ENCODE measurements at places on chromosomes 11 and 22. TPM values are rescaled to one million over a fixed set of nuclear protein-coding genes. Genes with fewer than 3 reads are reported as not detected.

The SYTL2 gene
- total RNA-seq, result 76.6 TPM

The IL17RA gene
- 100 TPM for total RNA-seq

The ME3 gene
- 19.2 TPM for total RNA-seq

The KIRREL3 gene
- total RNA-seq, result 1.8 TPM

The MYH9 gene
- 788 TPM for total RNA-seq

The NFAM1 gene
- total RNA-seq, result 39.1 TPM

The RAG1 gene
- 12.6 TPM for total RNA-seq

The OR2AG2 gene
- total RNA-seq, result 0.23 TPM

The DKK3 gene
- 43.5 TPM for total RNA-seq

The ZNF280A gene
- not detected for total RNA-seq

The PHOX2A gene
- total RNA-seq, result not detected

GRCh38 chr11:76623884-76624419 lies 46.6 kb downstream of the LRRC32 start:
- DNase-seq, result no peak

DNA sequence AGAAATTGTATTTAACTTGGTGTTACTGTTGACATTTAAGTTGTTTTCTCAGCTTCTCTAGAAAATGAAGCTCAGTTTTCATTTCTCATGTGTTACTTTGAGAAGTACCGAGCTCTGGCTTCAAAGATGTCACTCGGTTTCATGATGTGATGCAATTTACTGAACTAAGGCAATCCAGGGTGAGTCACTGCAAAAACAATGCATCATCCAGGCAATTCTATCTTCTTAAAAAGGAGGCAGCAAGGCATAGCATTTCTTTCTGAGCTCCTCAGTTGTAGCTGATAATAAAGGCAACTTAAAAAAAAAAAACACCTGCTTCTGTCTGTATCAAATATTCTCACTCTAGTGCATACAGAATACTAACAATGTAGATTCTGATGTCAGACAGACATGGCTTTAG lies 91.1 kb upstream of the KCNA4 start:
- no peak for DNase-seq

DNA sequence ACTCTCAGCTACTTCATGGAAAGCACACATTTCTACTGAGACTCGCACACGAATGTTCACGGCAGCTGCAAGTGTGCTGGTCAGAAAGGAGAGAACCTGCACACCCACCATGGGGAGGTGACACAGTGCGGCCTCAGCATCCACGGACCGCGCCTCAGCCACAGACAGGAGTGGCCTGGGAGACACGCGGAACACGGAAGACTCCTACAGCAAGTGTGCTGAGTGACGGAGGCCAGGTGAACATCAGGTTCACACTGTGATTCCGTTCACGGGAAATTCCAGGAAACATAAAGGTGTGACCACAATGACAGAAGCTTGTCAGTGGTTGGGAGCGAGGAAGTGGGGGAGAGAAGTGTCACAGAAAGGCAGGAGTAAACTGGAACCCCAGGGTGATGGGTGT lies 13.3 kb upstream of the MOB2 start:
- peak; percentile 33 for DNase-seq

- no peak for DNase-seq
Observed at GRCh38 chr11:12275818-12276217, 101.6 kb upstream of the PARVA start.

DNA sequence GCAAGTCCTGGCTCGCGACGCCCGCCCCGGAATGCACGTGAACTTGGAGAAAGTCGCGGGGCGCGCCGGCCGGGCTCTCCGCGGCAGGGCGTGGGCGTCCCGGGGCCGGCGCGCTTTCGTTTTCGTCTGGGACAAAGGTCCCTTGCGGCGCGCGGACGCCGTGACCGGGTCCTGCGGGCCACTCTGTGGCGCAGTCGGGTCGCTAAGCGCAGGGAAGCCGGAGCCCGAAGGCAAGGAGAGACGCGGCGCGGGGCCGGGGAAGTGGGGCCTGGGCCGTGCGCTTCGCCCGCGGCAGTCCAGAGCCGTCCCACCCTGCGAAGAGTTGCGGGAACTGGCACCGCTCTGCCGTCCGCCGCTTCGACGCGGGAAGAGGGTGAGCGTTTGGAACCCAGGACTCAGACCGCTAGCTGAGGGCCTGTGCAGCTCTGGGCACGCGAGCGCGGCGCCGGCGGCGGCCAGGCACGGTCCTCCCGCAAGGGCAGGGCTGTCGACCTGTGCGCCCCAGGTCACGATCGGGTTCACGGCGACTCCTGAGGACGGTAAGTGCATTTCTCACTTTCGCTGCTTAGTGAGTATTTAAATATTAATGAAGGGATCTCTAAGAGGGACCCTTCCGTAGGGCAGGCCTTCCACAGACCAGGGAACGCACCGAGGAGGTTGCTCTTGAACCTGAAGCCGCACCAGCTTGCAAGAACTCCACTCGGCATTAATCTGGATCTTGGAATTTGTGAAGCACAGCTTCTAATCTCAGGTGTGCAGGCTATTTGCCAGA lies 78.0 kb upstream of the PPARA start:
- peak; percentile 90 for DNase-seq

DNA sequence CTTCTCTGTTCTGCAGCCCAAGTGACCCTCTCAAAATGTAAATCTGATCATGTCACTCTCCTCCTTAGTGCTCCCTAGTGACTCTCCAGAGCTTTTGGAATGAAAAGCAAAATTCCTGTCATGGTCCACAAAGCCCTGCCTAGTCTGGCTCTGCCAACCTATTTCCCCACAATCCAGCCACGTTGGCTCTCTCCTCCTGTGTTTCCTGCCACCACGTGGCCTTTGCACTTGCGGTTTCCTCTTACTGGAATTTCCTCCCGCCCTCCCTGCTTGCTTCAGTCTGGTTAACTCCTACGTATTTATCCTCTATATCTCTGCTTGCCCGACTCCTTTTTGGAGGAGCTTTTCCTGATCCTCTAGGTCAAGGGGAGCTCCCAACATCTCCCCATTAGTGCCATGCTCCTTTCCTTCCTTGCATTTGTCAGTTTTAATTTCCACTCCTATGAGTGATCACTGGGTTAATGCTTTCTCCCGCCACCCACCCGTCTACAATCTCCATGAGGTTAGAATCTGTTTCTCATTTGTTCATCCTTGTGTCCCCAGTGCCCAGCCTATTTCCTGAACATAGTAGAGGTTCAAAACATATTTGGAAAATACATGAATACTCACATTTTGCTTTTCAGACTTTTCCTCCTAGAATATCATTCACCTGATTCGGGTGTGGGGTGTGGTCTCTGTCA lies 11.5 kb downstream of the NNMT start:
- no peak for DNase-seq

GRCh38 chr11:78715639-78716311 lies 141.1 kb upstream of the NARS2 start:
- DNase-seq, result no peak

- DNase-seq, result no peak
Observed at GRCh38 chr11:11229647-11230046, 123.4 kb downstream of the CSNK2A3 start.

DNA sequence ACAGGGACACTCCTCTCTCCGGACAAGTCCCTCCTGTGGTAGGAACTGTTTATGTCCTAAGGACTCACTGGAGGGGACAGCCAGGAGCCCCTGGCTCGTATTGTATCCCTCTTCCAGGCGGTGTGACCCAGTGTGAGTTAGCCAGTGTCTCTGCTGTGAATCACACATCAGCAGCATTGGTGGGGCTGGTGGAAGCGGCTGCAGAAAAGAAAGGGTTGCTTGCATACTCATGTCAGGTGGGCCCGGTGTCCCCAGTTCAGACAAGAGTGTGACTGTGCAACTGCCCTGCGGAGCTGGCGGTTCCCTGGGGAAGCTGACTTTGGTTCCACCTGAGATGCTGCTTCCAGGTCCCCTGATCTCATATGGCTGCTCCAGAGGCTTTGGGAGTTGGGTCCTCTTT lies 99.4 kb downstream of the ZBTB16 start:
- no peak for DNase-seq

- no peak for DNase-seq
Observed at GRCh38 chr11:34652191-34652973, 31.5 kb downstream of the EHF start.

DNA sequence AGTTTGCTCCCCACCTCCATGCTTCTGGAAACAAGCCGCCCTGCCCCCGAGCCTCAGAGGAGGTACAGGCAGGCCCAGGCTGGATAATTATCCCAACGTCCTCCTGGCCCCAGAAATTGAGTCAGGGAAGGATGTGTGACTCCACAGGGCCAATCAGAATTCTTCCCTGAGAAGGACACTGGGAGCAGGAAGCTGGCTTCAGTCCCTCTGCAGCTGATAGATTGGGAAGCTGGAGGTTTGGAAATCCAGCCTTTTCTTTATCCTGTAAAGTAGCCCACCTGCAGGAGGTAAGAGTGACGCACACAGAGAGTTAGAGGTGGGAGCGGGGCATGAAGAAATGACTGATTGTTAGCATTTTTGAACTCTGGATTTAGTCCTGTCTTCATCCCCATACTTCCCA lies 97.5 kb upstream of the CD82 start:
- DNase-seq, result no peak

DNA sequence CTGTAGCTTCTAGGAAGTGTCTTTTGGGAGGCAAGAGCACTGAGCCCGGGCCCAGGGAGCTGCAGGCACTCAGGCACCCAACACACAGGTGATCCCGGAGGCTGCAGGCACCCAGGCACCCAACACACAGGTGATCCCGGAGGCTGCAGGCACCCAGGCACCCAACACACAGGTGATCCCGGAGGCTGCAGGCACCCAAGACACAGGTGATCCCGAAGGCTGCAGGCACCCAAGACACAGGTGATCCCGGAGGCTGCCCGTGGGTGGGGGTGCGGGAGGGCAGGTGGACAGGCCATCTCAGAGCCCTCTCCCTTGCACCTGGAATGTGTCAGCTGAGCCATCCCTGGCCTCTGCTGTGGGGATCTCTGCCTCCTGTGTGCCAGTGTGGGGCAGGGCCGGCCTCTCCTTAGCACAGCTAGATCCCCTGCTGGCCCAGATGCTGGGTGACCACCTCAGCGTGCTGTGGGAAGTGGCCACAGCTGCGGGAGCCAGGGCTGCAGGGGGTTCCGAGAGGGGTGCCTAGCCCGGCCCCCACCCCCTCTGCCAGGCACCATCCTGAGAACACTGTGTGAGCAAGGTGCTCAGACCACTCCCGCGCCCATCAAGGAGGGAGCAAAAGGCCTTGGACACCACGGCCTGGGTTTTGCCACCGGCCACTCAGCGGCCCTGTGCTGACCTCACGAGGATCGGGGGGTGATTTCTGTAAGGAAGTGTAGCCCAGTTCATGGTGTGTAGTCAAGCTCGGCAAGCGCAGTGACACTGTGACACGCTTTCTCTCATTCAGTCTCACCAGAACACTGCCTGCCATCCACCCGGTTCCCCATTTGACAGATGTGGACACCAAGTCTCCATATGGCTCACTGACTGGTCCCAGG lies 14.2 kb downstream of the MRGPRG start:
- DNase-seq, result peak; percentile 71

DNA sequence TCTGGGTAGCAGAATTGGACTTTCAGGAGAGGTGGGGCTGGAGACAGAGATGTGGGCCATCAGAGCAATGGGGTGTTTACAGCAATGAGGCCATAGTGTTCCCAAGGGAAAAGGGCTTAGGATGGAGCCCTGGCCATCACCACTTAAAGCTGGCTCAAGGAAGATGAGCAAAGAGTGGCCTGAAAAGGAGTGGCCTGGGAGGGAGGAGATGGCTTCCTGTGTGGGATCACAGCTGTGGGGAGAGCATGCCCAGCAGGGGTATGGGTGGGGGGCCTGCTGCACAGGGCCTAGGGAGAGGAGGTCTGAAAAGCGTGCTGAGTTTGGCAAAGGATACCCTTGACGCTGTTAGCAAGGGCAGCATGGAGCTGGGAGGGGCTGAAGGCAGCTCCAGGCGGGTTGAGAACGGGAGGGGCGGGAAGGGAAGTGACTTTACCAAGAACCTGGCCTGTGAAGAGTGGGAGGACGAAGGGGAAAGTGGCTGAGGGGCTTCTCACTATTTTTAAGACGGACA lies 13.9 kb downstream of the LRRC32 start:
- DNase-seq, result peak; percentile 48

GRCh38 chr22:49372530-49373288 lies 455.0 kb downstream of the BRD1 start:
- DNase-seq, result peak; percentile 69

- DNase-seq, result no peak
Observed at GRCh38 chr11:95247127-95247684, 16.2 kb upstream of the SESN3 start.

DNA sequence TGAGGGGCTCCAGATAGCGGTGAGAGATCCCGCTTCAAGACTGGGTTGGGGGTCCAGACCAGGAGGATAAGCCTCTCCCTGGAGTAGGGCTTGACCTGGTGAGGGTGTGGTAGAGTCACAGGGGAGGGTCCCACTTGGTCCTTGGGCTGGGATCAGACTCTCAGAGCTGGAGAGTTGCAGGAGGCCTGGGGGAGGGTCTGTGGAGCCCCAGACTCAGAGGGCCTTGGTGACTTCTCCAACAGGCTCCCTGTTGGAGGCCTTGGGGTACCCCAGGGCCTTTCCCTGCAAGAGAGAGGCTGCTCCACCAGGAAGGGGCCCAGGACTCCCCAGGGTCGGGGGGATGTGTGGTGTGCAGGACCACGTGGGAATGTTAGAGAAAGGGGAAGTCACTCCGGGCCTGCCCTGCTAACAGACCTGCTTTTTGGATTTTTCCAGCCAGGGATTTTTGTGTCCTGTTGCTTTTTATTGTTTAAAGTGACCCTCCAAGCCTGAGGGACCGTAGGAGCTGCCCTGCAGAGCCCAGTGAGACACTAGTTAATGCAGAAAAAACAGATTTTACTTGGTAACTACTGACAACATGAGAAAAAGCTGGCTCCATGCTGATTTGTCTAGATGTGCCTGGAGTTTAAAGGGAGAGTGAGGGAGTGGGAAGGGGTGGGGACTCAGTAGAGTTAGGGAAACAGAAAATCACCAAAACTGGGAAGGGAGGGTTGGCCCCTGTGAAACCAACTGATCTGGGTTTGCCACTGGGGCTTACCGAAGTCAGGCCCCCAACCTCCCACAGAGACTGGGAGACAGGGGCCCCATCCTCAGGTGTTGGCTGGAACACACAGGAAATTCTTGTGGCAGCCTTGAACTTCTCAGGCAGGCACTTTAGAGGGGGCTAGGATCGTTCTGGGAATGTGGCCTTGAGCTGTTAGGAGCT lies 801 bp upstream of the TXNRD2 start:
- DNase-seq, result no peak

DNA sequence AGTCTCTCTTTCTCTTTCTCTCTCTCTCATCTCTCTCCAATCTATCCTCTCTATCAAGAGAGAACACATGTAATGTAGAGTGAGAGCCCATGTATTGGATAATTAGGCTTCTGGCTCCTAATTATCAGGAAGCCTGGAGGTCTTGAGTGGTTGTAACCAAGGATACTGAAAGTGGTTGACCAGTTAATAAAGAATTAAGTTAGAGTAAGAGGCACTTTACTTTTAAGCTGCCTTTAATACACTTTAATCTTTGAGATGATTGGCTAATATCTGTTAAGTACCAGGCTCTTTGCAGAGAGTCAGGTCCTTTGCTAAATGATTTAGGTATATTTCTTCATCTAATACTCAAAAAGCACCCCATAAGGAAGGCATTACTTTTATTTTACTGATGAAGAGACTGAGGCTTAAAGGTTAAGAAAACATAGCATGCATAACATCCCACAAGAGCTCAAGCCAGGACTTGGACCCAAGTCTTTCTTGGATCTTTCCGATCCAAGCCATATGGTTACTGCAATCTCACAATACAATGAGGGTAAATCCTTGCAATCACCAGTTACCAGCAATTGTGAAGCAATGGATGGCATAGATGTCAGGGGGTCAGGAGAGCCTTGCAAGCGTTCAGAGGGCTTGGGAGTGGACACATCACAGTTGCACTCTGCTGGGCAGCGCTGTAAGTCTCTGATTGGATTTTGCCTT lies 22.1 kb downstream of the CD44 start:
- no peak for DNase-seq

Data from spleen (tissue), 13 donors.